ENCODE measurements at places on chromosomes 3 and 15.

DNA sequence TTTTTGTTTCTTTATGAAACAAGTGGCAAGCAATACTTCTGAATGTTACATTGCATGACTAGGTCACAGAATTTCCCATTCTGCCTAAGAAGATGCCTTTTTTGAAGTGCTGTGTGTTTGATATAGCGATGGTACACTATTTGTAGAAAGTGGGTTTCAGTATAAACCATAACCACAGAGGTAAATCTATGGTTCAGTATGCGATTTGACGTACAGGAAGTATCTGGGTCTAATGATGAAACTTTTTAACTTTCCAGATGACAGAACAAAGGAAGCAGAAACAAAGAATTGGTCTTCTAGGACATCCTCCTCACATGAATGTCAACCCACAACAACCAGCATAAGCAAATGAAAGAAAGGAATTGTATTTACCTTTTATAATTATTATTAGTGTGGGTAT lies 133.4 kb upstream of the BHLHE40 start:
- DNase-seq: no peak

DNA sequence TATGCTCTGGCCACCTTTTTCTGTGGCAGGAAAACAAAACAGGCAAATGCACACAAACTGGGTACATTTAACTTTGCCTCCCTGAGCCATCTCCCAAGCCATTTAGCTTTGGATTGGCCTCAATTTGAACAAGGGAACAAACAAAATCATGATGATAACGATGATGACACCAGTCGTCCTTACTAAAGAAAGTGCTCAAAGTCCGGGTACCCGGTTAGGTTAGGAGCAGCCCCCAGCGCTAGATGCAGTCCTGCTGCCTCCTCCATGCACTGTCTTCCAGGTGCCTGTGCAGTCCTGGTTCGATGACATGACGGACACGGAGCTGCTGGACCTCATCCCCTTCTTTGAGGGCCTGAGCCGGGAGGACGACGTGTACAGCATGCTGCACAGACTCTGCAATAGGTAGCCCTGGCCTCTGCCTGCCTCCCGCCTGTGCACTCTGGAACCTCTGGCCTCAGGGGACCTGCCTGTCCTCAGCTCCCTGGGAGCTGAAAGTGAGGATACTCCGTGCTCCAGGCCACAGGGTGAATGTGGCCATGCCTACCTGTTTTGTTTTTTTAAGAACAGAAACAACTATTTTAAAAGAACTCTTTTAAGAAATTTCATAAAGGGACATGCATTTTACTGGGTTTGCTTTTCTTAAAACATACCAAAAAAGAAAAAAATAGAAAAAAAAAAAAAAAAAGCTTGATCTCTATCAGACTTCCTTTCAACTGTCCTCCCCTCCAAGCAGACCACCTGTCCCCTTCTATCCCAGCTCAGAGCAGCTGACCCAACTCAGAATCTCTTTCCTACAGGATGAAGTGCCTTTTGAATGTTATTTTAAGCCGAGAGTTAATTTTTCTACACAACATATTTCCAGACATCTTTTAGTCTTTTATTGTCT lies 9.9 kb upstream of the VILL start:
- DNase-seq: no peak

DNA sequence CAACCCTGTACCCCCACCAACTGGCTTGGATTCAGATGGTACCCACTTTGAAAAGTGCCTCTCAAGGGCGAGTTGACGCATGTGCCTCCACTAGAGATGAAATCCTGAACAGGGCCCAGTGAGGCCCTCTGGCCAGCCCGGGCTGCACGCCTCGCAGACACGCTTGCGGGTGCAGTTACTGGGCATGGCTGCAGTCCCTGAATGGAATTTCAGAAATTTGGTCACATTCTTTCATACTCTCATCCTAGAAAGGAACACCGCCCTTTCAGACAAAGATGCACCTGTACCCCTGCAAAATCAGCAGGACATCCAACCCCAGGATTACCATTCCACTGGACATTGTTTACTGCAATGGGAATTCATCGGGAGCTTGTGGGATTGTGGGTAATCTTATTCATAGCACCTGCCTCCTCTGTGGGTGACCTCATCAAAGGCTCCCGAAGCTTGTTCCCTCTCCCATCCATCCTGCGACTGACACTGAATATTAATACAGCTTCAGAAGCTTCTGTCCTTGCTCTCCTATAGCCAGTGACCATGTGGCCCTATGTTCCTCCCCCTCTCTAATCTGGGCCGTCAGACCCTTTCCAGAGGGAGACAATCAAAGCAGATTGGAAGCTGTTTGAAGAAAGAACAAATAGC lies 42.5 kb upstream of the TPM1 start:
- DNase-seq: no peak

- no peak for DNase-seq
Observed at GRCh38 chr3:129031476-129032215, 28.9 kb upstream of the GP9 start.

- DNase-seq: no peak
Observed at GRCh38 chr3:15476378-15476777, 45.1 kb downstream of the COLQ start.

DNA sequence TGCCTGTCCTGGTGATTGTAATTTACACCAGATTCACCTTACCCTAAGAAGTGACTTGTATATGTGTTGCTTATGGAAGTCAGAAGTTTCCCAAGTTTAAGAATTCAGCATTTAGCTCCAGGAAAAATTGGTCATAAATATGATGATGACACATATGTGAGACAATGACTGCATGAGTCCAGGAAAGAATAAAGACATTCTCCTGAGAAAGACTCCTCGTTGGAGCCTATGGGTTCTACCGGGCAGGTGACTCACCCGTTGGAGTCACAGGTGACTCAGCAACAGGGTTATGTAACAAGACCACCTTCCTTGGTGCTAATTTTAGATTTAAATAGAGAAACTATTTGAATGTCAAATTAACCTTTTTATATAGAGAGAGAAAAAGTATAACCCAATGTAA lies 662.4 kb downstream of the FHIT start:
- DNase-seq: no peak

Data from stimulated activated CD4-positive, alpha-beta T cell treated with anti-CD3 and anti-CD28 coated beads, TNF-alpha, amount 100 ng/mL, for 1 hour (primary cell).